ENCODE measurements at places on chromosomes 2 and 18. TPM values are rescaled to one million over a fixed set of nuclear protein-coding genes. Genes with fewer than 3 reads are reported as not detected.

CAMKMT gene
- 10.7 TPM for total RNA-seq

CEBPZ gene
- total RNA-seq: 36.7 TPM

DNA sequence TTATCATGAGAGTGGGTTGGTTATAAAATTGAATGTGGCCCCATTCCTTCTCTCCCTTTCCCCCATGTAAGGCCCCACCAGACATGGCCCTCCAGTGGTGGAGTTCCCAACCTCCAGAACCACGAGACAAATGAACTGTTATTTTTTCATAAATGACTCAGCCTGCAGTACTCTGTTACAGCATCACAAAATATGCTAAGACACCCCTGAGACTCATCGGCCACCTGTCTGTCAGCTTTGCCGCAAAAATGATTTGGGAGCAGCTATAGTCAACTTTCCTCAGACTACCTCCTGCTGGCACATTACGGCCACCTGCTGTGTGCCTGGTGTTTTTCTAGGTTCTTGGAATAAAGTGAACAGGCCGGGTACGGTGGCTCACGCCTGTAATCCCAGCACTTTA lies 21.4 kb upstream of the C1QL2 start:
- no peak for DNase-seq

MREG gene
- total RNA-seq: 3.1 TPM

DNA sequence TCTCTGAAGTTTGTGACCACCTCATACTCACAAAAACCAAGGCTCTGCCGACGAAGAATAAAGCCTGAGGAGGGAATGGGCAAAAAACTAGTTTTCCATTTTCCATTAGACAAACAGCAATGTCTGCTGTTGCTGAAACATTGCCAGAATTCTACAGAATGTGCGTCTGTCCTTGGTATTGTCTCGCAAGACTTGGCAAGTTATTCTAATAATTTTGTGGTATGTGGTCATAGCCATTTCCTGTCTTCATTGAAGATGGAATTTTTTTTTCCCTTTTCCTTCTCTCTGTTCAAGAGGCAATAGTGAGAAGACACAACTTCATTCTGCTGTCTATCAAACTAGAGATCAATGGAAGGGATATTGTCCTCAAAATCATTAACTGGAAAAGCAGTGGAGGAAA lies 296.1 kb downstream of the RND3 start:
- peak; percentile 61 for DNase-seq

GRCh38 chr2:55107436-55107835 lies 57.2 kb upstream of the RTN4 start:
- no peak for DNase-seq
